ENCODE measurements at places on chromosomes 11 and 22.

DNA sequence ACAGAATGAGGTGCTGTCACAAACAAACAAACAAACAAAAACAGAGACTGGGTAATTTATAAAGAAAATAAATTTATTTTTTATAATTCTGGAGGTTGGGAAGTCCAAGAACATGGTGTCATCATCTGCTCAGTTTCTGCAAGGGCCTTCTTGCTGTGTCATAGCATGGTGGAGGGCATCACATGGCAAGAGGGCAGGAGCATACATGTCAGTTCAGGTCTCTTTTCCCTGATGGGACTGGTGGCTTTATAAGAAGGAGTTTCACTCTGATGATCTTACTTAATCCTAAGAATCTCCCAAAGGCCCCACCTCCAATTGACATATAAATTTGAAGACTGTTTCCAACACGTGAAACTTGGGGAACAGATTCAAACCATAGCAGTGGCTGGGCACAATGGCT is 135.7 kb downstream of the NECTIN1 start:
- no peak for DNase-seq

DNA sequence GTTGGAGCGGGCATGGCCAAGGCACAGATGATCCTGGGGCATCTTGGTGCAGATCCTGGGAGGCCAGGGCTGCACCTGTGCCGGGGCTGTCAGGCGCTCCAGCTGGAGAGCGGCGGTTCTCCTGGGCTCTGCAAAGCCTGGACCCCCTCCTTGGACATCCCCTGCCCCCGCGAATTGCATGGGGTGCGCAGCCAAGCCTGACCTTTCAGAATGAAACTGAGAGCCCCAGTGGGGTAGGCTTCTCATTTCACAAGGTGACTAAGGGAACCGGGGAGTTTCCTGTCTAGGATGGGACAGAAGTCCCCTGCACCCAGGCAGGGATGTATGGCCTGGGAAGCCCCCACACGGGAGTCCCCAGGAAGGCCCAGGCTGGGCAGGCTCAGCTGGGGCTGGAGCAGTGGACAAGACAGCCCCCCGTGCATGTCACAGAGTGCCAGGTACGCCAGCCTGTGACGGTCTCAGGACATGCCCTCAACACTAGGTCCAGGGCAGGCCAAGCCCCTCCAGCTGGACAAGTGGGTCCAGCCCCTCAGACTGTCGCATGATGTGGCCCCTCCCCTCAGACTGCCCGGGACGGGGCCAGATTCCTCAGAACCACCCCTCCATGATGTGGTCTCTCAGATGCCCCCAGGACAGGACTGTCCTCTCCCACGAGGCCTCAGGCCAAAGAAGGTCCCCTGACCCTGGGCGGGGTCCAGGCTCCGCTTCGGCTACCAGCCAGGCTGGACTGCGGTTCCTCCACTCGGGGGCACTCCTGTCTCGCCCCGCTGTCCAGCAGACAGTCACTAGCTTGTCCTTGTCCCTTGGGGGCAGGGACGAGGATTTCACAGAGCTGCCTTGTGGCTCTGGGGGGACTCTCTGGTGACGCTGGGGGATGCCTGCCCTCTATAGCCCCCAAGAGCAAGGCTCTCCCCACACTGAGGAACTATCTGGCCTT is 2.3 kb downstream of the LSP1 start:
- DNase-seq = no peak

DNA sequence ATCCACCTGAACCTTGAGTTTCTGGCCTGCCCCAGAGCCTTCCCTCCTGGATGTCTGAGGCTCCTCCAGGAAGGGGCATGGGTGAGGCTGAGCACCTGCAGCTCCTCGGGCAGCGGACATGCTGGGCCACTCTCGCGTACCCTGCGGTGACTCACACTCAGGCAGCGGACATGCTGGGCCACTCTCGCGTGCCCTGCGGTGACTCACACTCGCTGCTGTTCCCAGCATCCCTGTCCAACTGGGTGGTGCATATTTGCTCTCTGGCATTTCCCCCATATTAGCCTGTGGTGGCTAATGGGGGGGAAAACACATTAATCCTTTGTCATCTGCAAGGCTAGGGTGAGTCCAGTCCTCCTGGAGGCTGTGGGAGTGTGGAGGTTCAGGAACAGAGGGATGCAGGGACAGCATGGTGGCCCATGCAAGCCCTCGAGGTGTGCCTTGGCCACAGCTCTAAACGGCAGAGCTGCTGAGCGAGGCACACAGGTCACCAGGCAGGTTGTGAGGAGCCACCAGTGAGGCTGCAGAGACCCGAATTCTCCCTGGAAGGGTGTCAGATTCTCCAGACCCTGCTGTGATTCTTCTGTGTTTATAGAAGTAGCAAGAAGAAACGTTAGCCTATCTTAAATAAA is 728.1 kb downstream of the BRD1 start:
- no peak for DNase-seq

- no peak for DNase-seq
These were observed 695.3 kb downstream of the KCNA4 start for GRCh38 chr11:29321293-29322132.

DNA sequence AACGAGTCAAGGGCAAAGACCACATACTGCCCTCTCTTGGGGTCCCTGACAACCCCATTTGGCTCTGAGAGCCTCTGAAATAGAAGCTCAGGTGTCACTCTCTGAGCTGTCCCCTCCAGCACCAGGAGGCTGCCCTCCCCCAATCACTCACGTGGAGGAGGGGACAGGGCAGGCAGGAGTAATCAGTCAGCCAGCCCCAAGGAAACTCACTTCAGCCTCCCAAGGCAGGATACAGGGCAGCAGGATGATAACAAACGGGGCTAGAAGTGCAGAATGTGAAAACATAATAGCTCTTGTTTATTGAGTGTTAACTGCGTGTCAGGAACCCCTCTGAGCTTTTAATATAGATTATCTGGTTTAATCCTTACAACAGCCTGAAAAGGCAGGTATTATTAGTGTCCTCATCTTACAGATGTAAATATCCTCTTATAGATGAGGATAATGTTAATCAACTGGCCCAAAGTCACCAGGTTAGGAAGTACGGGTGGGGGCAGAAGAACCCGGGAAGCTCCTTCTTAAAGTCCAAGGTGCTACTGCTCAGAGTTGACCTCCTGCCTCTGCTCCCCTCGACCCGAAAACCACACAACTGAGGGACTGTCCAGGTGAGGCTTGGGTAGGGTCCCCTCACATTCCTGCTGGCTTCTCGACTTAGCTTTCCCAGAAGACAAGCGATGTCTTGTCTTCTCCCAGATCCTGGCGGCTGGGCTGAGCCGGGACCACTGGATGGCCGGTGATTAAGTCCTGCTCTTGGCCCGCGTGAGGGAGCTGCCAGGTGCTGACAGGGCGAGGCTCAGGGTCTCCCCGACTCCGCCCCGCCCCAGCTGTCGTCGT is 2.7 kb downstream of the CHRM4 start:
- DNase-seq = no peak

DNA sequence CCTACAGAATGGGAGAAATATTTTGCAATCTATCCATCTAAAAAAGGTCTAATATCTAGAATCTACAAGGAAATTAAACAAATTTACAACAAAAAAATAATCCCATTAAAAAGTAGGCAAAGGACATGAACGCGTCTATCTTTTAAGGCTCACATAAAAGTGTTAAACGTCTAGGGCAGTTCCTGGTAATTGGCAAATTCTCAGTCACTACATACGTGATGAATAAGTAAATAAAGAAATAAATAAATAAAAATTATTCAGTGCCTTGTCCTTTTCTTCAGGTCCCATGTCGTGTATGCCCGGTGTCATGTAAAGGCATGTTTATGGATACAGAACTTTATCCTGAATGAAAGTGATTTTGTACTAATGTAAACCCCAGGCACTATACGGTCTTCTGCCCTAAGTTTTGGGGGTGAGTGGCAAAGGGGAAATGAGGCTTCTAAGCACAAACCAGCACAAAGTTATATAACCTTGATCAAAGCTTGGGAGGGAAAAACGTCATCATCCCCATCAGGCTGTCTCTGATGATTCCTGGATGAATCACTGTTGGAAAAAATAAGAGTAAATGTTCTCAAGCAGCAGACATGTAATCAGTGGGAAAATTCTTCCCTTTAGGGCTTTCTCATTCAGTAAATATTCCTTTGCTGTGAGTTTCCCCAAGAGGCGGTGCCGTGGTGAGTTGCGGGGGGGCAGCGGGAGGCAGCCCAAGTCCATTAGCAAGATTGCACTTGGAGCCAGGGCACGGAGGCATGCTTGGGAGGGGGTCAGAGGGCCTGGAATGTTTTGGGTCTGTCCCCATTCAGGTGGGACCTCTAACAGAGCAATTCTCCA is 30.4 kb upstream of the MICAL2 start:
- no peak for DNase-seq

GRCh38 chr22:19868333-19868732 is 13.7 kb upstream of the GNB1L start:
- no peak for DNase-seq

DNA sequence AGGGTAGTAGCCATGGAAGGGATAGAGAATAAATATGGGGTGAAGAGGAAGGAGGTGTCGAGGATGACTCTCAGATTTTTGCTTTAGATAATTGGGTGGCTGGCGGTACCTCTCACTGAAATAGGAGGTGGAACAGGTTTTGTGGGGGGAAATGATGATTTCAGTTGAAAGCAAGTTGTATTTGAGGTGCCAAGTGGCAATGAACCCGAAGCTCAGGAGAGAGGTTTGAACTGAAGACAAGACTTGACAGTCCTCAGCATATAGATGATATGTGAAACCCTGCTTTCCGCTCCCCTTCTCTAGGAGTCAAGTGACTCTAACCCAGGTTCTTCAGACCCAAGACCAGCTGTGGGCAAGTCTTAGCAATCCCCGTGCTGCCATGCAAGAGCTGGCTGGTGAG is 33.7 kb downstream of the RRP8 start:
- DNase-seq = no peak

- no peak for DNase-seq
These were observed 8.7 kb downstream of the MYO18B start for GRCh38 chr22:25750569-25751173.

GRCh38 chr11:123519055-123519796 is 89.2 kb downstream of the GRAMD1B start:
- DNase-seq = no peak

- no peak for DNase-seq
These were observed 45.3 kb upstream of the SHISAL1 start for GRCh38 chr22:44357966-44358465.

GRCh38 chr11:69423181-69423580 is 58.3 kb upstream of the LINC01488 start:
- no peak for DNase-seq

- no peak for DNase-seq
These were observed 47.5 kb upstream of the SPATA19 start for GRCh38 chr11:133892584-133893380.

GRCh38 chr22:27045103-27045947 is 387.9 kb downstream of the MIAT start:
- DNase-seq = no peak

DNA sequence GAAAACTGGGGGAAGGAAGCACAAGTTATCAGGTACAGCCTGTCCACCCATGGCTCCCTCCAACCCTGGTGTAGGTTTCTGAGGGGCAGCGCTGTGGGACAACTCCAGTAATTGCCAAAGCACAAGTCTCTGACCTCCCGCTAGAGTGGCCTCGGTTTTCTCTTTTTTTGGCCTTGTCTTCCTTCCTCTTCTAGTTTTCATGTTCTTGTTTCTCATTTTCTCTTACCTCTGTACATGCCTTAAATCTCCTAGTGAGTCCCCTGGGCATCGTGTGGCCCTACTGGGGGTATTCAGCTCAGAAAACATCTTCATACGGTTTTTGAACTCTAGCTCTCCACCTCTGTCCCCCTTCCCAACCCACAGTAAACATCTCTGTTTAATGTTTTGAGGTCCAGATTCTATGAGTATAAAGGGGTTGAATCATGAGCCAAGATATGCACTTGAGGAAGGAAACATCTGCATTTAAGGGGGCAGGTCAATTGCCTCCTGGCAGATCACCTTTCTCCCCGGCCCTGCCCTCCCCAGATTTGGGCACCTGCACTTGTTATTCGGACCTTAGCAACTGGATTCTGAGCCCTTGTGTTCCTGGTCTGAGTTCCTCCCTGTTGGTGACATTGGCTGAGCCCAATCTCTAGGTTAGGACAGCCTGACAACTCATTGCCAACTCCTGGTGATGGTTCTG is 8.4 kb upstream of the LMO2 start:
- DNase-seq = no peak

GRCh38 chr11:25593221-25593620 is 738.7 kb upstream of the ANO3 start:
- DNase-seq = no peak

DNA sequence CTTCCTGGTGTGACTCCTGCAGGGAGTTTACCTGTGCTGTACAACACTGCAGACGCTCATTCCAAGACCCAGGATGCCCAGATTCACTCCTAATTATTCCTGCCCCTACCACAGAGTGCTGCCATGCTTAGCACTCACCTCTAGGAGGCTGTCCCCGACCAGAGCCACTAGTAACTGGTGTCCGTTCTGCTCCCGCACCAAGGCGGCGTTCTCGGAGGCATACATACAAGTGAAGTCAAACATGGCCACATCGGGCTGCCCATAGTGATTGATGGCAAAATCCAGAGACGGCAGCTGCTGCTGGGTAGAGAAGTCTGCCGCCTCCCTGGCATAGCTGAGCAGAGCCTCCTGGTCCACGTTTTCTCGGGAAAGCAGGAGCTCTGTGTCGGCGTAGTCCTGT is 122.3 kb upstream of the BID start:
- DNase-seq = no peak

GRCh38 chr11:93904716-93905115 is 54.3 kb upstream of the VSTM5 start:
- DNase-seq = no peak

DNA sequence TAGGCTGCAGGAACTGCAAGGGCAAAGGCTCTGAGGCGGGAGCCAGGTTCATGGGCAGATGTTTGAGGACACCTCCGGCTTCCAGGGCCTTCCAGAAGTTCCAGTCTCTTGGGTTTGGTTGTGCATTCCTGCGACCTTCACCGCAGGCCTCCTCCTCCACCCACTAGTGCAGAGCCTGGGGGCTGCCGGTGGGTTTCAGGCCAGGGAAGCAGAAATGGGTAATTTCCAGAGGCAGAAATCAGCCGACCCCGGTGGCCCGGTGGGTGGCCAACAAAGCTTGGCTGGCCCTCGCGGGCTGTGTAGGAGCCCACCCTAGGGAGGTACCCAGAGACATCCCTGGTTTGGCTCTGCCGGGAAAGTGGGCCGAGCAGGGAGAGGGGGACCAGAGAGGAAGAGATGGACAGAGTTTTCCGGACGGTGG is 417 bp upstream of the PHETA2 start:
- DNase-seq = no peak
